AG20443 (cell line): ENCODE measurements at places on chromosomes 16 and 17.

DNA sequence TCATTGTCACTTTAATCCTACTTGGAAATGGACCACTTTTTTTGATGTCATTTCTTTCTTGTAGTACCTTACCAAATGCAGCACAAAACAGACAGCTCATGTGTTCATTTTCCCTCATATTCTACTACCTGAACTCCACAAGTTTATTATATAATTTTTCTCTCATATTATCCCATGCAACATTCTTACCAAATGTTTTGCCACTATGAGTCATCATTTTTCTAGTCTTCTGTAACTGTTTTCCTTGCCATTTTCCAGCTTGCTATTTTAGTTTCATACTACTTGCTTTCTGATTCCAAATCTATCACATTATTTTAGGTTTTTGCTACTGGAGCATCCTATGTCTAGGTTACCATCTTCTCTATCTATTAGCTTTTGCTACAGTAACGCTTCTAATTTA, 332.7 kb downstream of the ZFHX3 start:
- DNase-seq = peak; percentile 33

- peak; percentile 44 for DNase-seq
Measured at GRCh38 chr17:16255481-16255921, 38.5 kb downstream of the PIGL start.

GRCh38 chr17:78020717-78021108, 62.2 kb downstream of the TNRC6C start:
- DNase-seq = no peak

- DNase-seq = no peak
Measured at GRCh38 chr17:51016099-51016498, 104.6 kb downstream of the SPAG9 start.

DNA sequence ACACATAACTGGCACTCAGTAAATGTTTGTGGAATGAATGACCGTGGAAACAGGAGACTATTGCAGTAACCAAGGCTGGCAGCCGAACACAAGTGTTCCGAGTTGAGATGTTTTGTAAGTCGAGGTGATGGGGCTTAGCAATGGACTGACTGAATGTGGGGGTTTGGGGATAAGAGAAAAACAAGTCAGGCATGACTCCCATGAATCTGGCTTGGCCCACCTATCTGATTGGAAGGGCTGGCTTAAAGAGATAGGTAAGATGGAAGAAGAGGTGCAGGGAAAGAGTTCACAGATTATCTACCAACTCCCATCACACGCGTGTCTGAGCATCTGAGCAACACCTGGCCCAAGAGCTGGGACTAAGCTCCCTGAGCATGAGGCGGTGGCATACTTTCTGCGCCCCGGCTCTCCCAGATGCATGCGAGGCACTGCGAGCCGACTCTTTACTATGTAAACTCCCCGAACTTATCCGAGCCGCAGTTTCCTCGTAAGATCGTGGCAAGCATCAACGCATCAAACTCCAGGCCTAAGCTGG, 539 bp downstream of the IFT20 start:
- no peak for DNase-seq

GRCh38 chr16:67613808-67614207, 31.1 kb upstream of the CARMIL2 start:
- DNase-seq = no peak

DNA sequence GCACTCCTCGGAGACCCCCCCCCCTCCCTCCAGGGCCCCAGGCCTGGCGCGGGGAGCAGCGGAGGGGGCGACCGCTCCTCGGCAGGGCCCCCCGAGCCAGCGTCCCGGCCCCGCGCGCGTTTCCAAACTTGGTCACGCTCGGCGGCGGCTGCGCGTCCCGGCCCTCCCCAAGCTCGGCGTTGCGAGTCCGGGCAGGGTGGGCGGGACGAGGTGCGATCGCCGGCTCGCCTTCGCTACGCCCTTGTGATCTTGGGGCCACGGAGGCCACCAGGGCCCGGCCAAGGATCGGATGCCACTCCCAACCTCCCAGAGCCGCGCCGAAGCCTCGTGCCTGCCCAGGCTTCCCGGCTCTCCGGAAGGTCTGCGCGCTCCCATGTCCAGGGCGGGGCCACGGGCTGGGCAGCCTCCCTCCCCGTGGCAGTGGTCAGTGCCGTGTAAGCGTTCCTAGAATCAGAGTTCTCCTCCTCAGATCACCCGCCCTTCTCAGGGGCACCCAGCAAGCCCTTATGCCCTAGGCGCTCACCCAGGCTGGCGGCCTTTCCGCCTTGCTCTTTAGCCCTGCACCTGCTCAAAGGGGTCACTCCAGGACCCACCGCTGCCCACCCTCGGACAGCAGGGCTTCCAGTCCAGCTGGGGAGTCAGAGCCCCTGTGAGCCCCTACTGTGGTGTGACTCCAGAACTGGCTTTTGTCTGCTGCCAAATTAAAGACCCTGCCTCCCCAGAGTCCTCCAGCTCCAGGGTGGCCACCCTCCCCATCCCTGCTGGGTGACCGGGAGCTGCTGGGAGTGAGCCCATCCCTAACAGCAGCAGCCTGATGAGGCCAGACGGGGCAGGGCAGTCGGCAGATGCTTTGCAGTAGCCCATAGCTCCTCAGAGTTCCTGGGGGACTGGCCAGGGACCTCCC, 12.2 kb upstream of the MRPS23 start:
- peak; percentile 83 for DNase-seq

- DNase-seq = no peak
Measured at GRCh38 chr16:15864939-15865338, 8.1 kb upstream of the MYH11 start.

GRCh38 chr17:49195751-49196150, 14.6 kb downstream of the GNGT2 start:
- no peak for DNase-seq

DNA sequence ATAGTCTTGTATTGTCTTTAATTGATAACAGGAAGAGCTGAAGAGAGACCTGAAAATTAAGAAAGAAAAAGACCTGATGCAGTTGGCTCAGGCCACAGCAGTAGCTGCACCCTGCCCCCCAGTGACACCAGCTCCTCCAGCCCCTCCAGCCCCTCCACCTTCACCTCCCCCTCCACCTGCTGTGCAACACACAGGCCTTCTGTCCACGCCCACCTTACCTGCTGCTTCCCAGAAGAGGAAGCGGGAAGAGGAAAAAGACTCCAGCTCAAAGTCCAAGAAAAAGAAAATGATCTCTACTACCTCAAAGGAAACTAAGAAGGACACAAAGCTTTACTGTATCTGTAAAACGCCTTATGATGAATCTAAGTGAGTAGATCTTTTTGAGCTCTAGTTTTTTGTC, 36.8 kb downstream of the C17orf58 start:
- no peak for DNase-seq

DNA sequence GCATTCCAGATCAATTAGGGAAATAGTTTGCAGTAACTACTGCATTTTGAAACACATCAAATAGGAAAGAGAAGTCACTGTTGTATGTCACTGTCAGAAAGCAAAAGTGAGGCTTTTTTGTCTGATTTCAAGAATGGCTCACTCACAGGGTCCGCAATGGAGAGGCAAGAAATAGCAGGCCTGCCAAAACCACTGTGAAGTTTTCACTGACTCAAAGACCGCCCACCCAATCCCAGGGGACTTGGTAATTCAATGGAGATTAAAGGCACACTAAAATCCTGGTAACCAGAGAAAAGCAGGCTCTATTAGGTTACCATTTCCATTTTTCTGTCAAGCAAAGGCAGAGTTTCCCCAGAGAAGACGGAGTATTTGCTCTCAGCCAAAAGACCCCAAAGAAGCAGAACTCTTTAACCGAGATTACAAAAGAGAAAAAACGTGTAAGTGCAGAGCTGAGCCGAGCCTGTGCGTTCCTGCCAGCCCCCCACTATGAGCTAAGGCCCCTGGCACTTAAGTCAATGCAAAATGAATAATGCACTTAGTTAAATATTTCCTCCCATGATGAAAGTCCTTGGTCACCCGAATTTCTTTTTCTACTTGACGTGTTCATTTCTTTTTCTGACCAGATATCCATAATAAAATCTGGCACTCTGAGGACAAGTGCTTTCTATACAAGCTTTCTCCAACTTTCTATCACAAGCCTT, 57.0 kb downstream of the FOXL1 start:
- DNase-seq = no peak

GRCh38 chr17:336110-337021, 16.2 kb downstream of the RPH3AL start:
- DNase-seq = peak; percentile 50

DNA sequence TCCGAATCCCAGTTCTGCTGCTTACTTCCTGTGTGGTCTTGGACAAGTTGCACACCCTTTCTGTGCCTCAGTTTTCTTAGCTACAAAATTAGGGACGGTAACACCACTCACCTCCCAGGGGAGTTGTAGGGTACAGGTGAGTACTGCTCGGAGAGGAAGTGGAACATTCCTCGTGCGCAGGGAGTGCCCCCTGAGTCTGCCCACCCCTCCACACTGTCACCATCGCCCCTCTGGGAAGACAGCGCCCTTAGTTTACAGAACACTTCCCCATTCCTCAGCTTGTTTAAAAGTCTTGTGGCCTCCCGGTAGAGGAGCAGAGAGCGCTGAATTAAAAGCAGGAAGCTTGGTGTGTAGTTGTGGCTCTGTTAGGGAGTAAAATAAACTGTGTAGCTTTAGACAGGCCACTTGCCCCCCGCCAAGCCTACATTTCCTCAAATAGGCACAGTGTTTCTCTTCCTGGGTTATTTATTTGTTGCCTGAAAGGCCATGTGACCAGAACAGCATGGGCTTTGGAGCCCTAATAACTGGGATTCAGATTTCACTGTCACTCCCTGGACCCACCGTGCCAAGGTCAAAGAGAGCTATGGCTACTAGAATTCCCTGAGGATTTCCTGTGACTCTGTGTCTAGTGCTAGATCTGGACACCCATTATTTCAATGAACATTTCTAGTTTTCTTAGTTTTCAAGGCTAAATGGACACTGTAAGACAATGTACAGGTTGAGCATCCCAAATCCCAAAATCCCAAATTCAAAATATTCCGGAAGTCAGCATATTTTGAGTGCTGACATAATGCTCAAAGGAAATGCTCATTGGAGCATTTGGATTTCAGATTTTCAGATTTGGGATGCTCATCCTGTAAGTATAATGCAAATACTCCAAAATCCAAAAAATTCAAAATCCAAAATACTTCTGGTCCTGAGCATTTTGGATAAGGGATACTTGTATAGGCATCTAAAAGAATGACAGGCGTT, 372.5 kb downstream of the SNX29 start:
- DNase-seq = no peak

- no peak for DNase-seq
Measured at GRCh38 chr17:17537311-17538099, 41.3 kb upstream of the RASD1 start.

DNA sequence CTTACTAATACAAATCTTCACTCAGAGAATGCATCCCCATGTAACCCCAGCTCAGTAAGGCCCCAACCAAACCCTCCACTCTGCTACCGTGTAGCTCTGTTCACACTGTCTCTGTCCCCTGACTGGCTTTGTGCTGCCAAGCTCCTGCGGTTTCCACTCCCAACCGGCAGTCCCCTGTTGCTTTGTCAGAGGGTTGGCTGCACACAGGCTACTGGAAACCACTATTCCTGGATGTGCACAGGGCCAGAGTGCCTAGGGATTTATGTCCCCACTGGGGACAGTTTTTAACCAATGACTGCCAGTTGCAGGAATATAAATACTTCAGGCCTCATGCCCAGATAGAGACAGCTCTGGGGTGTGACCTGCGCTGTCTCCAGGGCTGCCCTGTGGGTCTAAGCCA, 157.1 kb upstream of the C16orf82 start:
- no peak for DNase-seq

- DNase-seq = no peak
Measured at GRCh38 chr16:55515111-55515510, 6.2 kb downstream of the LPCAT2 start.

- no peak for DNase-seq
Measured at GRCh38 chr16:11768849-11769248, 26.2 kb upstream of the TXNDC11 start.

- DNase-seq = no peak
Measured at GRCh38 chr16:58187665-58188421, 10.1 kb downstream of the CSNK2A2 start.

GRCh38 chr17:77320044-77320440, 179.3 kb downstream of the SEC14L1 start:
- peak; percentile 43 for DNase-seq

DNA sequence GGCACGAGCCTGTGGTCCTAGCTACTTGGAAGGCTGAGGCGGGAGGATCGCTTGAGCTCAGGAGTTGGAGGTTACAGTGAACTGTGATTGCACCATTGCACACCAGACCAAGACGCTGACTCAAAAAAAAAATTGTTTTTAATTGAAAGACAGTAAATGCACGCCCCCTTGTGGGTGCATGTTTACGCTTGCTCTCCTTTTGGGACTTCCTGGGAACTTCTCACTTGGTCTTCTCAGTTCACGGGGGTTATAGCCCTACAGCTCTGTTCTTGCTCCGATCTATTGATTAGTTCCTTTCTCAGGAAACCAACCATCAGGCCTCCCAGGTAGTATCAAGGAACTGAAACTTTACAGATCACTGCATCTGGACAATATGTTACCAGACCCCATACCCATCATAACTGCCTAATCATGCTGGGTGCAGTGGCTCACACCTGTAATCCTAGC, 14.2 kb upstream of the RIPOR1 start:
- peak; percentile 70 for DNase-seq
